Progenitor cell of endocrine pancreas (in vitro differentiated cells): ENCODE measurements at places on chromosomes 2 and 18. TPM values are rescaled to one million over a fixed set of nuclear protein-coding genes. Genes with fewer than 3 reads are reported as not detected.

- no peak for DNase-seq
Measured at GRCh38 chr2:39772086-39772811, 6.8 kb downstream of the THUMPD2 start.

DNA sequence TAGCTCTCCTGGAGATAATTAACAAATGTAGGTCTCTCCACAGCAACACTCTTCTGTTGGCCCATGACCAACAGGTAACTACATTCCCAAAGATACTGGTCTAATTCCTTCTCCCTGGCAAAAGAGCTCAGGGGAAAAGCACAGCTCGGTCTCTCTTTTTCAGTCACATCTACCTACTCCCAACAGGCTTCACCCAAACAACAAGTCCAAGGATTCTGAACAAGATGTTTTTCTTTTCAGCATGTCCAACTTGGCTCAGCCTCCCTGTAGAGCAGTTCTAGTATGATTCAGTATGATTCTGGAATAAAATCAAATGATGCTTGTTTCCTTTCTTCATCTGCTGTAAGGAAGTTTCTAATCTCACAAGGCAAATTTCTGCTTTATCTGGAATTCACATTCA lies 1704.8 kb upstream of the PIK3C3 start:
- no peak for DNase-seq

- DNase-seq = no peak
Measured at GRCh38 chr18:9535430-9535991, 60.2 kb downstream of the RALBP1 start.

GRCh38 chr2:120109186-120110061 lies 96.5 kb downstream of the EPB41L5 start:
- no peak for DNase-seq

GRCh38 chr2:119864318-119864717 lies 104.6 kb downstream of the PTPN4 start:
- DNase-seq = no peak

GRCh38 chr2:68372485-68372884 lies 7.4 kb downstream of the PLEK start:
- no peak for DNase-seq

DNA sequence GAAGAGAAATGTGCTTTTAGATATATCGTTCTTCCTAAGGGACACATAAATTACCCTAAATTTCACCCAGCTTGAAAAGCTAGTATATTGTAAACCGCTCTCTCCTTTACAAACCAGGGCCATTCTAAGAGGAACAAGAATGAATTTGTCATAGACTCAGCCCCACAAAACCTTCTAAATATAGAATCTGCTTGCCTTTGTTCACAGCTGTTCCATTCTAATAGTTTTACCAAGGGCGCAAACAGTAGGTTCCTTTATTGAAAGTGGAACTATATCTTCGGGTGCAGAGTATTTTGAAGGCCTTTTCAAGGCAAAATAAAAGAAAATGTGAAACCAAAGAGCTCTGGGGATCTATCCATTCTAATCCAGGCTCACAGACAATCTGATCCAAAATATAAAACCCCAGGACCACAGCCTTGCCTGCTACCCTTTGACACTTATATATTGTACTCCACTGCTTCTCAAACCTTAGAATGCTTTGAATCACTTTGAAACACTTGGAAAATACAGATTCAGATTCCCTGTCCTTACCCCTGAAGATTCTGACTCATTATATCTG lies 316.8 kb downstream of the PAX3 start:
- DNase-seq = no peak

GRCh38 chr2:186695081-186695756 lies 1.4 kb downstream of the FAM171B start:
- DNase-seq = no peak

GRCh38 chr18:35731701-35732100 lies 150.2 kb downstream of the GALNT1 start:
- DNase-seq = no peak

DNA sequence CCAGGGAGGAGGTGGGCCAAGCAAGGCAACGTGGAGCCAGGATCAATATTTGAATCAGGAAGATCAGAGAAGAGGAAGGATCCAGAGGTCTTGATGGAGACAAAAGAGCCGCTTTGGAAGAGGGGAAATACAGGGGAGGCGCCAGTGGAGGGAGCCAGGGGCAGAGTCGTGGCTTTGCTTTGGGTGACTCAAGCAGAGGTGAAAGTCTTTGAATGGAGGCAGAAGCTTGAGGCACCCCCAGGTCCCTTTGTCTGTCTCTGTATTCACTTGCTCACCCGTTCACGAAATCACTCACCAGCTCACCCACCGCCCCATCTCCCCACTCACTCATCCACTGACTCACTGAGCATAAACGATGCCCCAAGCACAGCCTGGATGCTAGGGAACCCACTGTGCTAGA lies 134.1 kb downstream of the ACOXL start:
- no peak for DNase-seq

DNA sequence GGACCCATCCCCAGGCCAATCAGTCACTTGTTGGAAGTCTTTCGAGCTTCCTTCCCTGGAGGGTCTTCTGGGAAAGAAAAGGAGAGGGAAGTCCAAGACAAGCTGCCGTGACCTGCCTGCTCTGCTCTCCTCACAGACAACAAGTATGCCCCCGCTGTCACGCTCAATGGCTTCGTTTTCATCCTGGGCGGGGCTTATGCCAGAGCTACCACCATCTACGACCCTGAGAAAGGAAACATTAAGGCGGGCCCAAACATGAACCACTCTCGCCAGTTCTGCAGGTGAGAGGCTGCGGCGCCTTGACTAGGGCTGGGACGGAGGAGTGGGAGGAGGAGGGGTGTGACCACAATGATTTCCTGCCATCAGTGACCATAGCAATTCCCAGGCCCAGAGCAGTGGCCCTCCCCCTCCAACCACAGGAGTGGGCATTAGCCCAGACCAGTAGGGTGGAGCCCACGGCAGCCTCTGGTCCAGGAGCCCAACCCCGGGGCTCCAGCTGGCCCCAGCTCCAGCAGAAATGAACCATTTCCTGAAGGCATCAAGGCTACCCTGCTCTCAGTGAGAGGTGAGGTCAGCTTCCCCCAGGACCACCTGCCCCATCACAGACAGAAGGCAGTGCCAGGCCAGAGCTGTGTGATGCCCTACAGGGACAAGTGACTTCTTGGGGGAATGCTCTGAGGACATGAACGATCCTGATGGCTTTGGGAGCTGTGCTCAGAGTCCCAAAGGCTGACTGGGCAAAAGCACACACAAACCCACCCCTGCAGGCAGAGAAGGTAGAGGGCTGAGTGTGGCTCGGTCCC lies 223.1 kb downstream of the ATAD2B start:
- no peak for DNase-seq

DNA sequence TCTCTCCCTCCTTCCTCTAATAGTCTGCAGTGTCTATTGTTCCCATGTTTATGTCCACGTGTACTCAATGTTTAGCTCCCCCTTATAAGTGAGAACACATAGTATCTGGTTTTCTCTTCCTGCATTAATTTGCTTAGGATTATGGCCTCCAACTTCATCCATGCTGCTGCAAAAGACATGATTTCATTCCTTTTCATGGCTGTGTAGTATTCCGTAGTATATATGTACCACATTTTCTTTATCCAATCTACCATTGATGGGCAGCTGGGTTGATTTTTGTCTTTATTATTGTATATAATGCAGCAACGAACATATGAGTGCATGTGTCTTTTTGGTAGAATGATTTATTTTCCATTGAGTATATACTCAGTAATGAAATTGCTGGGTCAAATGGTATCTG lies 13.8 kb downstream of the GKN2 start:
- no peak for DNase-seq

DNA sequence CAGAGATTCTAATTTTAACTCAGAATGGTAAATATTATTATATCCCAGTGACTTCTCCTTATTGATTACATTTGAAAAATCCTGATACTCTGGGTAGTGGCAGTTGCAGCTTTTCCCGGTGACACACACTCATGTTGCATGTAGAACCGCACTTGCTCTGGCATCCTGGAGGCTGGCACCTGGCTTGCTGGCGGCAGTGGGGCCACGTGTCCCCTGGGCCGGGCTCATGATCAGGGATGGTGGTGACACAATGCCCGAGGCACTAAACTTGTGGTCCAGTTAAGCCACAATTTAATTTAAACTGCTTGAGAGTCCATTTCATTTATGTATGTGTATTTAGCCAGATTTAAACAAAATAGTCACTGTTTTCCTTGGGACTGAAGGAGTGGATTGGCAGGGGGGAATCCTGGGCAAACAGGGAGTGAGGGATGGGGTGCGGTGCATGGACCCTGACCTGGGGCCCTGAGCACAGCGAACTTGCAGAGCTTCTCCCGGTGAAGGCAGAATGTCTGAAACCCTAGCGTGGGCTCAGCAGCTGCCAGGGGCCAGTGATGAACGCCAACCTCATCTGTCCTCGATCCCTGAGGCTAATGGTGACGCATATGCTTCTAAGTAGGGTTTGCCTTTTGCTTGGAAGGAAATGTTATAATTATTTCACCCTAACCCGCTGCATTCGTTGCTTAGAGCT lies 50.0 kb downstream of the KCNG2 start:
- DNase-seq = no peak

DNA sequence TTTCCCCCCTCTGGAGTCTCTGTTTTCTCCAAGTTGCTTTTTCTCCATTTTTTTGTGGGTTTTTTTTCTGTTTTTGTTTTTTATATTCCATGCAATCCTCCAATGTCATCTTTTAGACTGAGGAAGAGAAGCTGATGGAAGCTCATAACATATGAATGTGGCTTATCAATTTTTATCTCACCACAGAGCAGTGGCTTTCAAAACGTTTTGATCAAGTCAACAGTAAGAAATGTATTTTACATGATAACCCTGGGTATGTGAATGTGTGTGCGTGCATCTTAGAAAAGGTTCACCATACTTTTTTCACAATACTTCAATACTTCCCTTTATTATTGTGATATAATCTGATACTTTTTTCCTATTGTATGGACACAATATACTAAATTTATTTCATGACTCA lies 64.6 kb upstream of the CDCA7 start:
- no peak for DNase-seq

GRCh38 chr2:66667301-66667700 lies 232.4 kb downstream of the MEIS1 start:
- DNase-seq = no peak

- DNase-seq = no peak
Measured at GRCh38 chr18:79504034-79504433, 108.3 kb downstream of the NFATC1 start.

DNA sequence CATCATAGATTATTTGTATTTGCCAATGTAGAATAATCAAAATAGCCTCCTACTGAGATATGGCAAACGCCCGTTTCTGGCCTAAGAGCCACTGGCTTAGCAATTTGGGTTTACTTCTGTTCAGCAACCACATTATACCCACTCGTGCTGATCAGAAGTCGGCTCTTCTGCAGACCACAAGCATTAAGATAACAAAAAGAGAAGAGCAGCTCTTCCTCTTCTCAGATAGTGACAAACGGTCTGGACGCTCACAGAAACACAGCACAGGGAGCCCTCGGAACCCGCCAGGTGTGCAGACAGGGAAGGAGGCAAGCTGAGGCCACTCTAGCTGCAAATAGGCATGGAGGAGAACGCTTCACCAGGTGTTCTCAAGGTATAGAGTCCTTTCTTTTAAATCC lies 164.0 kb downstream of the HDAC4 start:
- no peak for DNase-seq

- DNase-seq = no peak
Measured at GRCh38 chr2:10331027-10331701, 28.5 kb downstream of the HPCAL1 start.

DNA sequence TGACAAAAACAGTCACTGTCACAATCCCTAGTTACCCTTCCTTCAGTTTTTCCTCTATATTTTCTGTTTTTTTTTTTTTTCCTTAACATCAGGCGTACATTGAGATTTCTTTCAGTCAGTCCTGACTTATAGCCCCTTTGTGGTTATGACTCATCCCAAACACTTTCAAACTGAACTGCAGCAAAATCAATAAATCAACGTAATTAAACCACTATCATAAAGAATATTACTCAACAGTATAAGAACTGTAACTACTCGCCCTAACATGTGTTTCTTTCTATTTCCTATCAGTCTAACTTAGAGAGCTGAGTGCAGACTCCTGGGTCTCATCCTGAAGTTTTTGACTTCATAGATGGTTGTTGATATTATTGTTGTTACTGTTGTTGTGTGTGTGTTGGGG lies 523.5 kb downstream of the LRRTM4 start:
- DNase-seq = no peak

GRCh38 chr2:211367293-211367692 lies 810.9 kb downstream of the CPS1 start:
- no peak for DNase-seq

DNA sequence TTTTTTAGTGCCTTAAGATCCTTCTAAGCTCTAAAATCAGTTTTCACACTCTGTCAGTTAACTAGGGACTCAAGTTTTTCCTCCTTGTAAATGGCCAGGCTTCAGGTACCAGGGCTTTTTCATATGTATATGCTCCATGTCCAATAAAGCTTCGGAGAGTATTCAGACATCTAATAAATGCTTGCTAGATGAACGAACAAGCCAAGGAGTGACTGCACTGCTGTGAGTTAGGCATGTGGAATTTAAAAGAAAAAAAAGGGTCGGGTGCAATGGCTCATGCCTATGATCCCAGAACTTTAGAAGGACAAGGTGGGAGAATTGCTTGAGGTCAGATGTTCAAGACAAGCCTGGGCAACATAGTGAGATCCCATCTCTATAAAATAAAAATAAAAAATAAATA lies 81.9 kb downstream of the CDH2 start:
- DNase-seq = no peak

GRCh38 chr18:41655074-41655473 lies 300.0 kb upstream of the PIK3C3 start:
- DNase-seq = no peak

GRCh38 chr2:180707884-180708205 lies 272.6 kb upstream of the UBE2E3 start:
- DNase-seq = no peak

DNA sequence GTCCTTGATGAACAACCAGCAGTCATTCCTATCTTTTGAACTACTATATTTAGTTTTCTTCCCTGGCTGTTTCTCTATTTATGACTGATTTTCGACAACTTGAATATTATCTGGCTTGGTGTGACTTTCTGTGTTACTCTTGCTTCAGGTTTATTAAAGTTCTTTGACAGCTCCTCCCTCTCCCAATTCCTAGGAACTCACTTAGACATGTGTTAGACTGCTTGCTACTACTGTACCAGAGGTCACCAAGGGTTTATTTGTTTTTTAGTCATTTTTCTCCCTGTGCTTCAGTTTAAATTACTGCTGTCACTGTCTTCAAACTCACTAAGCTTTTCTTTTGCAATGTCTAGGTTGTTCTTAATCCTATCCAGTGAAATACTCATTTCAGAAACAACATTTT lies 90.5 kb downstream of the TMEM131 start:
- DNase-seq = no peak

GRCh38 chr2:35503738-35504199 lies 851.8 kb upstream of the CRIM1 start:
- DNase-seq = no peak

The LRRTM1 gene
- total RNA-seq = 1.6 and 1.9 TPM in 2 replicates

The SEPTIN10 gene
- 67.5 and 68.8 TPM in 2 replicates for total RNA-seq

The ADRA2B gene
- 0.69 and 0.91 TPM in 2 replicates for total RNA-seq

The ATOH8 gene
- total RNA-seq = 1.3 and 1.7 TPM in 2 replicates

The ANKRD29 gene
- 0.36 and 0.41 TPM in 2 replicates for total RNA-seq

The TFCP2L1 gene
- total RNA-seq = 0.78 and 0.86 TPM in 2 replicates

The TTC31 gene
- 32.2 and 34.8 TPM in 2 replicates for total RNA-seq

The CD8B gene
- 0.62 TPM in 1 of 2 replicates, not detected in the other for total RNA-seq

The COL3A1 gene
- 15.5 and 30.4 TPM in 2 replicates for total RNA-seq

The KCNK3 gene
- 1.2 and 1.5 TPM in 2 replicates for total RNA-seq

The NTSR2 gene
- total RNA-seq = not detected in 2 replicates

The EMILIN1 gene
- total RNA-seq = 1.1 and 2.5 TPM in 2 replicates

The RPS27A gene
- total RNA-seq = 807 and 898 TPM in 2 replicates

The DOCK10 gene
- 3.6 and 4.6 TPM in 2 replicates for total RNA-seq

The RGPD3 gene
- total RNA-seq = 0.07 and 0.38 TPM in 2 replicates

The FBXO41 gene
- 7.1 and 7.4 TPM in 2 replicates for total RNA-seq

The VSNL1 gene
- 1.1 TPM in 2 replicates for total RNA-seq

The FHOD3 gene
- 1.6 and 2.6 TPM in 2 replicates for total RNA-seq

The ARHGAP15 gene
- total RNA-seq = not detected in 2 replicates

The SCN2A gene
- 0.86 and 1.0 TPM in 2 replicates for total RNA-seq
